ENCODE measurements at places on chromosomes 6 and 20.

GRCh38 chr20:50004229-50004628, 21.4 kb downstream of the SNAI1 start:
- no peak for DNase-seq

- DNase-seq: no peak
These were observed 63.5 kb upstream of the ADGRF1 start for GRCh38 chr6:47105469-47106178.

DNA sequence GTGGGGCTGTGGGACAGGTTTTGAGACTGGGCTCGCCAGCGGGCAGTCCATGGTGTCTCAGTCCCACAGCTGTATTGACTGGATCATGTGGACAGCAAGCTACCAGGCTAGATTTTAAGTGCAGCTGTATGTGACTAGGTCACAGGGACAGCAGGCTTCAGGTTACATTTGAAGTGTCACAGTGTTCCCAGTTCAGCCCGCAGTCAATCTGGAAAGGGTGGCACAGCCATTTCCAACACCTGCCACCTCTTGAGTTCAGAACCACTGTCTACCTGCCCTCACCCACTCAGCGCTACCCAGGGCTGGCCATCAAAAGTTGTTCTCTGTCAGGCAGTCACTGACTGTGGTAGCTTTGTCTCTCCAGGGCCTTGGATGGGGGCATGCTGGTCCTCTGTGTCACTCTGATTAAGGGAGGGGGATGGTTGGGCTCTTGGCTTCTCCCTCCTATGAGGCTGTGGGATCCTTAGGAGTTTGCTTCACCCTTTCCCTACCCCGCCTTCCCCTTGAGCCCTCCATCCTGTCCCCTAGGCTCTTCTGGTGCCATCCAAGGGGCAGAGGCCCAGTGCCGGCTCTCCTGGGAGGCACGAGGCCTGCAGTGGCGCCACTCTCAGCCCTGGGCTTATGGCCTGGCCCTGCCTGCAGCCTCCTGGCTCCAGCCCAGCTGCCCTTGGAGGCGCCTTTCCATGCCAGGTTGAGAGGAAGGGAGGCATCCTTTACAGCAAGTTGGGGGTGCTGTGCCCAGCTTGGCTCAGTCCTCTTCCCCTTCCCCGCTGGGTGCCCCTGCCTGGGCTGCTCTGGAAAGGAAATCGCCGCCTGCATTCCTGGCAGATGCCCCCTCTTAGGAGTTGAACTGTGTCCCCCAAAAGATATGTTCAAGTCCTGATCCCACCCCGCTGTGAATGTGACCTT, 44.9 kb downstream of the PNLDC1 start:
- no peak for DNase-seq

DNA sequence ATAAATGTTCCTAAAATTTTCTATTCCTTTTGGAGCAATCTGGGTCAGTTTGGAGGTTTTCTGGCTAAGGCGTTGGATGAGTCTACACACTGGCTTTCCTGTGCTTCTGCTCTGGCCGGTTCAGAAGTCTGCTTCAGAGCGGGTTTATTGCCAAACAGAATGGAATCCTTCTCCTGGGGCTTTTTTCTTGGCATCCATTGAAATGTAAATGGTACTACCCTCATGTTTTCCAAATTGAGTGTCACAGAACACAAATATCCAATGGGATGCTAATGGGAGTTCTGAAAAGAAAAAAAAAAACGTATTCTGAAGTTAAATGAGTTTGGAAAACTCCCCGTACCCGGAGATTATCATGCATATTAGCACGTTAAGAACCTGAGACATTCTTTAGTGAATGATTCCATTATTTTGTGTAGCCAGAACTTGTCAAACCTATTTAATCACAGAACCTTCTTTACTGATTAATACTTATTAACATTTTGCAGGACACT, 930.3 kb downstream of the QKI start:
- no peak for DNase-seq

- DNase-seq: no peak
These were observed 25.4 kb upstream of the TCP11 start for GRCh38 chr6:35166520-35166919.

- DNase-seq: no peak
These were observed 9.6 kb upstream of the NRM start for GRCh38 chr6:30700340-30700739.
